ENCODE measurements at places on chromosomes 16 and 17.

DNA sequence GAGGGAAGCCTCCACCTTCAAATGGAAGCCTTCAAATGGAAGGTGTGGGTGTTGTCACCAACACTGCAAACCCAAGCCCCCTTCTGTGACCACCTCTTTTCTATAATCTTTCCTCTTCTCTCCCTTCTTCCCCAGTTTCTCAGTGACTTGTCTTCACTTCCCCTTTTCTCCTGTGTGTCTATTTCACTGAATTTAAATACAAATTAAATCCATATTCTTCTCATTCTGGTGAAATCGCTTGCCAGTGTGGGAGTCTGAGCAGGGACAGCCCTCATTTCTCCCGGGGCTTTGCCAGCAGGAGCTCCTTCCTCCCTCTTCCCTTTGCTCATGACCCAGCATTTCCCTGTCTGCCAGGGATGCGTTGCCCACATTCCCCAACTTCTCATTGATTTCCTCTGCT, 6.4 kb upstream of the ITGAX start:
- no peak for DNase-seq

GRCh38 chr17:77440560-77440981, 299.8 kb downstream of the SEC14L1 start:
- DNase-seq, result no peak

GRCh38 chr16:49213594-49213993, 68.0 kb downstream of the CBLN1 start:
- DNase-seq, result no peak

GRCh38 chr17:78369791-78370381, 8.6 kb upstream of the PGS1 start:
- DNase-seq, result no peak
